ENCODE measurements at places on chromosomes 2 and 18.
A peak's percentile ranks its signal among the peaks of the same experiment; 100 is the strongest.

DNA sequence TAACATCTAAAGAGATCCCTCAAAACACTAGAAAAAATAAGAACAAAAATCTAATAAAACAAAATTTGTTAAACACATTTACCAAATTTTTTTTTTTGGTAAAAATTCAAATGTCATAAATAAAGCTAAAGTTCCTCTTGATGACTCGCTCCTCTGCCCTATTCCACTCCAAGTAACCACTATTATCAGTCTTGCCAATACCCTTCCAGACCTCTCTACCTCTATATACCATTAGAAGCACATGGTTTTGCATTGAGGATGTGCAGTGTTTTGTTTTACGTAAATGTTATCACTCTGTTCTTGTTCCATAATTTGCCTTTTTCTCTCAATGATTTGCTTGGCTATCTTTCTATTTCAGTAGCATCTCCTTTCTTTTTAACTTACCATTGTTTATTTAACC is 10.9 kb downstream of the IL1B start:
- no peak for ATAC-seq
- no peak overlapping the region for H3K27ac ChIP-seq
- no peak overlapping the region for H3K4me3 ChIP-seq
- H3K4me1 ChIP-seq, result peaks cover 19% of the 10 kb centered on the region
- H3K36me3 ChIP-seq, result no peaks in the 10 kb centered on the region

GRCh38 chr18:61973273-61974115 is 80.7 kb upstream of the RNF152 start:
- no peaks in the 10 kb centered on the region for H3K36me3 ChIP-seq
- no peak overlapping the region for H3K27ac ChIP-seq
- H3K4me1 ChIP-seq, result peaks cover 11% of the 10 kb centered on the region
- no peak overlapping the region for H3K4me3 ChIP-seq

DNA sequence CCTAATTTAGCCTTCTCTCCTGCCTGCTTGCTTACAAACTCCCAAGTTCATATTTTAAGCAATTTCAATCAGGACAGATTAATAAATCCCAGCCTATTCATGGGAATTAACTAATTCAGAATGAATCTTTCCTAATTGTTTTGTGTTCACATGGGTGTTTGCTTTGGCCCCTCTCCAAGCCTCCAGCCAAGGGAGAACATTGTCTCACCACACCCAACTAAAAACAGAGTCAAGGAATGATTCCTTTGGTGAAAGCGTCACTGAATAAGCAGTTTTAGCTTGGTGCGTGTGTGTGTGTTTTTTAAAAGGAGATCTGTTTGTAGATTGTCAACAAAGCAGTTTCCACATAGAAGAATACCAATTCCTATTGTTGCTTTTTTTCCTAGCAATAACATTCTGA is 43.0 kb upstream of the DSG1 start:
- H3K27ac ChIP-seq, result no peak overlapping the region
- no peaks in the 10 kb centered on the region for H3K27me3 ChIP-seq
- H3K4me3 ChIP-seq, result no peak overlapping the region
- H3K4me1 ChIP-seq, result no peaks in the 10 kb centered on the region
- H3K36me3 ChIP-seq, result no peaks in the 10 kb centered on the region

GRCh38 chr18:58336605-58337004 is 292.3 kb downstream of the ALPK2 start:
- H3K27ac ChIP-seq, result no peak overlapping the region
- no peak for ATAC-seq
- no peak overlapping the region for H3K4me3 ChIP-seq
- no peaks in the 10 kb centered on the region for H3K36me3 ChIP-seq
- no peaks in the 10 kb centered on the region for H3K27me3 ChIP-seq

- H3K27me3 ChIP-seq, result peaks cover 31% of the 10 kb centered on the region
- H3K4me3 ChIP-seq, result peak overlapping the region; percentile 33
- H3K36me3 ChIP-seq, result no peaks in the 10 kb centered on the region
- H3K4me1 ChIP-seq, result peaks cover 6% of the 10 kb centered on the region
These were observed 59.9 kb downstream of the INSIG2 start for GRCh38 chr2:118148133-118148532.

DNA sequence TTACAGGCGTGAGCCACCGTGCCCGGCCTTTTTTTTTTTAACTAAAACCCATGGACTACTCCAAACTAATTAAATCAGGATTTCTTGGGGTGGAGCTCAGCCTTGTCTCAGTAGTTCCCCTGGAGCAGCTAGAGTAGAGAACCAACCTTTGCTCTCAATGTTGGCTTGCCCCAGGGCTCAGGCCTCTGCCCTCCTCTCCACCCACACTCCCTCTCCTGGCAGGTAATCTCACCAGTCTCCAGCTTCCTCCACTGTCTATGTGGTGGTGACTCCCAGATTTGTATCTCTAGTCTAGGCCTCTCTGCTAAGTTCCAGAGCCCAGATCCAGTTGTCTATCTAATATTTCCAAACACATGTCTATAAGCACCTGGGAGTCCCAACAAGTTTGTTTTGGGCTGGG is 9.6 kb upstream of the MTA3 start:
- no peaks in the 10 kb centered on the region for H3K27me3 ChIP-seq
- ATAC-seq, result no peak
- H3K27ac ChIP-seq, result no peak overlapping the region
- no peak overlapping the region for H3K4me3 ChIP-seq
